Cerebellum (tissue), 4 donors: ENCODE measurements at places on chromosomes 13 and 19.

DNA sequence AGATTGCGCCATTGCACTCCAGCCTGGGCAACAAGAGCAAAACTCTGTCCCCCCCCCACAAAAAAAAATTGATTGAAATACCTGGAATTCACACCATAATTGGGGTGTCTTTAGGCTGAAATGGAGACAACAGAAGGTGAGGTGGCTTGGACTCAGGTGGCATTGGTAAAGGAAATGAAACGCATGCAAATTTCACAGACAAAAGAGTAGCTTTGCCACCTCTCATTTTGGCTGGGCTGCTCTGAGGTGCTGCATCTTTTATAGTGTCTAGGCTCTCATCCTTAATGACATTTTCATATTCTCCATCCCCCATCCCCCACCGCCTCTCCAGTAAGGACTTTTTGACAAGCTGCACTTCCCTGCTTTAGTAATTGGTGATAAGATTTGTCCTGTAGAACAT, 6.9 kb downstream of the UBE2L5 start:
- no peak for DNase-seq

DNA sequence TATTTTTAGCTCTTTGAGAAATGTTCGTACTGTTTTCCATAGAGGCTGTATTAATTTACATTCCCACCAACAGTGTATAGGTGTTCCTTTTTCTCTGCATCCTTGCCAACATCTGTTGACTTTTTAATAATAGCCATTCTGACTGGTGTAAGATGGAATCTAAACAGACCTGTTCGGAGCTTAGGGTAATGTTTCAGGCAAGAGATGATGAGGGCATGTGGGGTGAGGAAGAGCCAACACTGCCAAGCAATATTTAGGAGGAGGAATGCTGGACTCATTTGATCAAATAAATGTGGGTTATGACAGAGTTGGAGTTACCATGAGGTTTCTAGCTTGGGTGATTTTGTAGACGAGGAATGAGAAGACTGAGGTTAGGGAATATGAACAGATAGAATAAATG, 382.9 kb downstream of the KLF12 start:
- DNase-seq = no peak

GRCh38 chr13:23588666-23589065, 18.5 kb downstream of the TNFRSF19 start:
- no peak for DNase-seq

GRCh38 chr19:14954071-14954655, 12.9 kb downstream of the OR7C2 start:
- no peak for DNase-seq

GRCh38 chr19:5030822-5031221, 61.9 kb downstream of the KDM4B start:
- no peak for DNase-seq

DNA sequence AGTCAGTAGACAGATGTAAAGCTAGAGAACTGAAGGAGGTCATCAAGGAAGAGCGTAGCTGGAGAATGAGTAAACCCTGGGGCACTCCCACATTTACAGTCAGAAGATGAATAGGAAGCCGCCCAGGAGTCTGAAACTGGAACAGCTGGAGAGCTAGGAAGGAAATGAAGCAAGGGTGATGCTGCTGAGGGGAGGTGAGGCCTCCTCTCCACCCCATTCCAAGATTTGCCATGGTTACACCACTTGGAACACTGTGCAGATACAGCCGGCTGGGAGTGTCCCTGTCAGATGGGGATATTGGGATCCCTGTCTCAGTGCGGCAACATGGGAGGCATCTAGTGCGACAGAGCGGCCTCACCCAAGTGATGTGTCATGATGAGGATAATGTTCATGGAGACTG, 51.8 kb upstream of the GPI start:
- no peak for DNase-seq

GRCh38 chr13:28716511-28716910, 2.3 kb downstream of the SLC46A3 start:
- no peak for DNase-seq

GRCh38 chr13:60148918-60149317, 14.8 kb downstream of the DIAPH3 start:
- DNase-seq = no peak

DNA sequence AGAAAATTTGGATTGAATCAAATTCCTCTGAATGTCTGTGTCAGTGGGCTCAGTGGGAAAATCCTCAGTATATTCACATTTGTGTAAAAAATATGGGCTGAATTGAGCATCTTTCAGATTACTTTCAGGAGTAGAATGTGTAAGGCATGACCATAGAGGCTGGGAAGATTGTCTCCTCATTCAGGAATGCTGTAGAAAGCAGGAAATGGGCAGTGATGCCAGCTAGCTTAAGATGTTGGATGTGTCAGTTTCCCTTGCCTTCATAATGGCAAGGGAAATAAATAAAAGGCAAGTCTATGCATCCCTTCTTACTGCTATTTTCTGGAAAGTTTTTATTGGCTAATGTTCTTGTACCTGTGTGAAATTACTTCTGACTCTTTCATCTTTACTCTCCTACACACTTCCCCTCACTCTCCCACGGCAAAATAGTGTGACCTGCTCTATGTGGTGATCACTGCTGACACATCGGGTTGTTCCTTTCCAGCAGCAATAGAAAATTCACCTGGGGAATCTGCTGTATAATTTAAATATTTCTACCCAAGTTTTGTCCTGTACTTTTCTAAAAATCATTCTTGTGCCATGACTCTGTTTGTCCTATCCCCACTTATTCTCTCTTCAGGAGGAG, 103.2 kb downstream of the LMO7 start:
- DNase-seq = no peak

GRCh38 chr19:623974-624373, 9.4 kb downstream of the POLRMT start:
- no peak for DNase-seq

GRCh38 chr13:18951412-18951811, 230.2 kb downstream of the TUBA3C start:
- DNase-seq = no peak

- no peak for DNase-seq
Measured at GRCh38 chr19:7540761-7541474, 5.4 kb downstream of the PNPLA6 start.

GRCh38 chr19:17803264-17803896, 8.4 kb downstream of the B3GNT3 start:
- no peak for DNase-seq

GRCh38 chr19:3167533-3168272, 10.9 kb upstream of the S1PR4 start:
- no peak for DNase-seq

DNA sequence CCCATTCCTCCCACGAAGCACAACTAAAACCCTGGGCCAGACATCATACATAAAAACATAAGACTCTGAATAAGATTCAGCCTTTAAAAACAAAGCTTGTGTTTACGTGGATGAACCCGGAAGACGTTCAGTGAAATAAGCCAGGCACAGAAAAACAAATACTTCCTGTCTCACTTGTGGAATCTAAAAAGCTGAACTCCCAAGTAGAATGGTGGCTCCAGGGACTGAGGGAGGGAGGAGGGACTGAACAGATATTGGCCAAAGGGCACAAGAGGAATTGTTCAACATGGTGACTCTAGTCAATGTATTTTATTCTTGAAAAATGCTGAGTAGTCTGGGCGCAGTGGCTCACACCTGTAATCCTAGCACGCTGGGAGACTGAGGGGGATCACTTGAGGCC, 35.7 kb upstream of the TPM4 start:
- DNase-seq = no peak

DNA sequence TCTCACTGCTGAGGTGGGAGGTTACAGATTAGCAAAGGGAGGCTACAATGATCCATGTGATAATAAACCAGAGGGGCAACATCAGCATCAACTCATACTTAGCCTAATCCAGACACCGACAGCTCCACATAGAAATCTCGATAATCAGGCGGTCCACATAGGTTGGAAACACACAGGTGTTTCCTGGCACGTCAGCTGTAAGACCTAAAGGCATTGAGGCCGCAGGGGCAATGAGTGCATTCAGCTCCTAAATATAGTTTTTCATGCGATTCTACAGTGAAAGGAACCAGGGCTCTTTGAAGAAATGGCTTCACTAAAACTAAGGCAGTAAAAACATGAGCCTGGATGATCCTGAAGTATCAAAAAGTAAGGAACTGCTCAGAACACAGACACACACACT, 19.3 kb downstream of the PLPP2 start:
- DNase-seq = no peak

- no peak for DNase-seq
Measured at GRCh38 chr19:16788479-16788878, 40.7 kb upstream of the SIN3B start.
